Astrocyte (in vitro differentiated cells and primary cell): ENCODE measurements at places on chromosomes 4 and X. TPM values are rescaled to one million over a fixed set of nuclear protein-coding genes. Genes with fewer than 3 reads are reported as not detected.

- no peak for DNase-seq
These were observed 26.5 kb upstream of the FUNDC1 start for GRCh38 chrX:44569122-44569521.

GRCh38 chrX:149003863-149004660 lies 501.0 kb downstream of the IDS start:
- peak; percentile 66 for DNase-seq

DNA sequence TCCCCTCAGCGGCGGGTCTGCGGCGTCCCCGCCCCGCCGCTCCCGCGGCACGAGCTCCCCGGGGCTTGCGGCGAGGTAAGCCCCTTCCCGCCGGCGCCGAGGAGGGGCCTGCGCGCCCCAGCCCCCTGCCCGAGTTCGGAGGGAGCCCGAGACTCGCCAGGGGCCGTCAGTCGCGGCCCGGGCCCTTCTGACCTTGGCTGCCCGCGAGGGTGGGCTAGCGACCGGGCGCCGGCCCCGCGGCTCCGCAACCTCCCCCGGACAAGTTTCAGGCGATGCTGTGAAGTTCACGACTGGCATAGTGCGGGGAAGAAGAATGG lies 554 bp downstream of the CDKL5 start:
- DNase-seq: no peak

- DNase-seq: no peak
These were observed 48.1 kb upstream of the FAM9C start for GRCh38 chrX:13092455-13092941.

DNA sequence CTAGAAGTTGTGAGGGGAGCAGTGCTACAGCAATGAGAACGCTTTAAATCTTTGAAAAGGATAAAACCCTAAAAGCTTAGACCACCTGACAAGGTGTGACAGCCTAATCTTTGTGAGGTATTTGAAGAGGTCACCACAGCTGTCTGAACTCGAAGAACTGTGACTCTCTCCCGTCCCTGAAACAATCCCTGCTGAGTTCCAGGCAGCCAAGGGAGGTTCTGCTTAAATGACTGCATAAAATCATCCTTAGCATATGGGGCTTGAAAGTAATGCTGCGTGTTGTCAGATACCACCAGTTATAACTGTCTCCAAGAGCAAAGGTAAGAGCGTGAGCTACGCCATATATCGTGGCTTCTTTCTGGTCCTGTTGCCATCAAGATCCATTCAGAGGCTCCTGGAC lies 696.3 kb downstream of the PCDH7 start:
- no peak for DNase-seq

- peak; percentile 58 for DNase-seq
These were observed at the start of gene JADE3 for GRCh38 chrX:46912098-46912602. Gene JADE3, plus strand, starts transcription at chrX:46912421. Its CDS starts 72,474 bp downstream, at chrX:46984895.

DNA sequence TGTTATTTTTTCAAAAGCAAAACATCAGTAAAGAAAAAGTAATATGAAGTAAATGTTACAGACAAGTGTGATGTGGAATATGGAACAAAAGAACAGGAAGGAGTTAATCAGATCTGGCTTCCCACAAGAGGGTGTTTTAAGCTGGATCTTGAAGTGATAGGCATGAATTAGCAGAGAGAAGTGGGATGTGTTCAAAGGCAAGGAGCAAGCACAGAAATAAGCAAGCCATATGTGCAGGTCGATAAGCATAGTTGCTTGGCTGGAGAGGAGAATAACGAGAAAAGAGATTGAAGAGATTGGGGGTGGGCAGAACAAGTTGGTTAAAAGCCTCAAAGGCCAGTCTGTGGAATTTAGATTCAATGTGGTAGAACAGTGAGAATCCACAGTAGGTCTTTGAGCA lies 60.9 kb upstream of the PRPS1 start:
- DNase-seq: no peak

DNA sequence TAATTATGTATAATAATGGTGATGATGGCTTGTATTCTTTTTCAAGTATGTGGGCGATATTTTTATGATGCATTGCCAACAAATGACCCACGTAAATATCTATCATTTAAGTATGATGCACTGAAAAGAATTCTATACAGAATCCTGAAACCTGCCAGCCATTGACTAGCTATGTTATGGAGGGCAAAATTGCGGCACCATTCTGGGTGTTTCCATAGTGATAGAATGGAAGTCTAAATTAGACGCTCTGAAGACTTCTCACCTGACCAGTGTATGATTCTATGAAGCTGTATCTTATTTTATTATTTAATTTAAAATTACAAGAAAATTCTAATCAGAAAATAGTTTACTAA lies 677 bp upstream of the CENPC start:
- no peak for DNase-seq

GRCh38 chr4:32140636-32141035 lies 1420.5 kb downstream of the PCDH7 start:
- DNase-seq: peak; percentile 96

GRCh38 chr4:154566639-154567204 lies 3.9 kb downstream of the FGB start:
- peak; percentile 54 for DNase-seq

- DNase-seq: peak; percentile 46
These were observed 72.5 kb upstream of the KCNIP4 start for GRCh38 chr4:22021106-22021505.

GRCh38 chrX:30814978-30815377 lies 74.1 kb downstream of the TAB3 start:
- no peak for DNase-seq

GRCh38 chr4:177879851-177880250 lies 437.6 kb upstream of the AGA start:
- no peak for DNase-seq

GRCh38 chrX:7145454-7145853 lies 2.1 kb upstream of the STS start:
- DNase-seq: no peak

DNA sequence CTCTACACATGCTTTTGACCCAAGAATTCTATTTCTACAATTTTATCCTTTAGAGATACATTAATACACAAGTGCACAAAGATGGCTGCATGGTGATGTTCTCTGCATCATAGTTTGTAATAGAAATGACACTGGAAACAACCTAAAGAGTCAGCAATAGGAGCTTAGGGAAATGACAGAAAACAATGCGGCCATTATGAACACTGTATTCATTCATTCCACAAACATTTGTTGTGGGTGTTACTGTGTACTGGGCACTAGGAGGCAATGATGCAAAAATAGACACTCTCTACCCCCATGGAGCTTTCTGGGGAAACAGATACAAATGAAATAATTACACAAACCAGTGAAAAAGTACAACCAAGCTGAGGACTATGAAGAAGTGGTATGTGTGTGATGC lies 32.0 kb downstream of the IDS start:
- DNase-seq: no peak

- DNase-seq: no peak
These were observed 27.8 kb upstream of the ALB start for GRCh38 chr4:73376251-73376650.

DNA sequence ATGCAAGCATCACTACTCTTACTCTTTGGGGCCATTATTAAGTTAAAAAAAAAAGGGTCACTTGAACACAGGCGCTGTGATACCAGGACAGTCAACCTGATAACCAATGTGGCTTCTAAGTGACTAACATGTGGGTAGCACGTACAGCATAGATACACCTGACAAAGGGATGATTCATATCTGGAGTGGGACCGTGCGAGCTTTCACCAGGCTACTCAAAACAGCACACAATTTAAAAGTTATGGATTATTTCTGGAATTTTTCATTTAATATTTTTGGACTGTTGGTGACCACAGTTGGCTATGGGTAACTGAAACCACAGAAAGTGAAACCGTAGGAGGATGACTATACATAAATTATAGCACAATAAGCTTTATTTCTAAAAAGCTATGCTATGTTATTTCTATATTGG lies 113.8 kb upstream of the STIM2 start:
- no peak for DNase-seq

The MMRN1 gene
- 0.17 and 0.34 TPM in 2 replicates for total RNA-seq

The MTNR1A gene
- 0.22 and 0.34 TPM in 2 replicates for total RNA-seq

The PHKA2 gene
- 11.5 and 12.4 TPM in 2 replicates for total RNA-seq

The PPEF2 gene
- total RNA-seq: not detected in 2 replicates

The SYP gene
- total RNA-seq: 1.6 and 1.9 TPM in 2 replicates

The GPR82 gene
- total RNA-seq: not detected in 2 replicates

The ENAM gene
- total RNA-seq: 0.11 and 0.38 TPM in 2 replicates

The CSAG2 gene
- not detected in 2 replicates for total RNA-seq
